ENCODE measurements at places on chromosomes 5 and 9.

- no peak for DNase-seq
Measured at GRCh38 chr9:7286101-7286500, 513.5 kb downstream of the DMAC1 start.

- no peak for DNase-seq
Measured at GRCh38 chr5:89282554-89283510, 399.8 kb upstream of the MEF2C start.

GRCh38 chr9:110021891-110022290 lies 186.1 kb downstream of the C9orf152 start:
- no peak for DNase-seq

- no peak for DNase-seq
Measured at GRCh38 chr5:39138892-39139291, 64.7 kb upstream of the RICTOR start.

DNA sequence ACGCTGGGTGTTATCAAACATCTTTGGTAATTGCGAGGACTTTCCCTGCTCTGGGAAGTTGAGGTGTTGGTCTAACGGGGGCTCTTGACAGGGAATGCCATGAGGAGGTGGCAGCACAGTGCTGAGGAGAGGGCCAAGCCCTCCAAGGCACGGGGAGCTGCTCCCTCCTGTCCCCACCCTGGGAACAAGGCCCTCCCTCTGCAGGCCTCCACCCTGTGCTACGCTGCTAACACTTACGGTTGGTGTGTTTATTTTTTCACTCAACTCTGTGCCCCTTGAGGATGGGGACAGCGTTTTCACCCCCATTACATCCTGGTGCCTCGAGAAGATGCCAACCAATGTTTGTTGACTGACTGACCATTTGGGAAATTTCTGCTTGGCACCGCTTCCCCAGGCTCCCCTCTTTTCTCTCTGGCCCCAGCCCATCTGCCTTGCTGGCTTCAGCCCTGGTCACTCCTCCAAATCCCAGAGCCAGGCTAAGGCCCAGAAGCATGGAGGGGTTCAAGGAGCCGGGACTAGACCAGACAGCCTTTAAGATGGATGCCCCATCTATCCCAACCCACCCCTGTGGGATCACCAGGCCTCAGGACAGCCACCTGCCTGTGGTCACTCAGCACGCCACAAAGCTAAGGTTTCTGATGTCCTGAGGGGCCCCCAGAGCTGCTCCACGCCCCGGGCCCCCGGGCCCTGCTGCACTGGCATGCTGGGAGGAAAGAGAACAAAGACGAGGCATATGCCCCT lies 125.7 kb downstream of the BARX1 start:
- no peak for DNase-seq

DNA sequence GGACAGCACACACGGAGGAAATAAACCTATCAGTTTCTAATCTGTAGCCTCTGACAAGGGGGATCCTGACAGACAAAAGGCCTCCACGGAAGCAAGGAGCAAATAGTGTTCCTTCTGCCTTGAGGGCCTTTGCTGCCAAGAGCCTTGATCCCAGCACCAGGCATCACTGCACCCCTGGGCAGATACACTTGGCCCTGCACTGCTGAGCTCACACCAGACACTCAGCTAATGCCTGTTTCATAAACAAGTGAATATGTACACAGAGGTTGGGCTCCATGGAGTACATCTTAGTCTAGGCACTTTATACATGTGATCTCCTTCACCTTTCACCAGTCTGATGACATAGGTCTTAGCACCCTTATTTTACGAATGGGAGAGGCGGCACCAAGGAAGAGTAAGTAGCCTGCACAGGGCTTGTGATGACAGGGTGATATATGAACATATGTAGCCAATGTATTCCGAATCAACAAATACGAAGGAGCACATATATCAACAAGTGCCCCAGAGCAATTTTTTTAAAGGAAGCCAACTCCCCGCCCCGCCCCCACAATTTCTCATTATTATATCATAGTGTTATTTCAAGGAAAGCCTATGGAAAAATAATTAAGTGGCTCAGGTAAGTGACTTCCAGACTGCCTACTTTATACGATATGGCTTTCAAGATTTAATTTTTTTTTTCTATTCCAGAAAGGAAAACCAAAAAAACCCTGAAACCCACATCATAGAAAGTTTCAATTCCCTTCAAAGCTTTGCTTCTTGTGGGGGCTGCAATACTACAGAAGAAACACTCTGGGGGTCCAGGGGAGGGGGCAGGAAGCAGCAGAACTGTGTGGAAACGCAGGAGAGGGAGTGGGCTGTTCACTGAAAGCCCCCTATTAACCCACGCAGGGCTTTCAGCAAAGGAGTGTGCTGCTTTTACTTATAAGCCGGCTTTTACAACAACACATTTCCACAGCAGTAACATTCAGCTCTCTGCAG lies 32.0 kb downstream of the CDC14B start:
- no peak for DNase-seq

DNA sequence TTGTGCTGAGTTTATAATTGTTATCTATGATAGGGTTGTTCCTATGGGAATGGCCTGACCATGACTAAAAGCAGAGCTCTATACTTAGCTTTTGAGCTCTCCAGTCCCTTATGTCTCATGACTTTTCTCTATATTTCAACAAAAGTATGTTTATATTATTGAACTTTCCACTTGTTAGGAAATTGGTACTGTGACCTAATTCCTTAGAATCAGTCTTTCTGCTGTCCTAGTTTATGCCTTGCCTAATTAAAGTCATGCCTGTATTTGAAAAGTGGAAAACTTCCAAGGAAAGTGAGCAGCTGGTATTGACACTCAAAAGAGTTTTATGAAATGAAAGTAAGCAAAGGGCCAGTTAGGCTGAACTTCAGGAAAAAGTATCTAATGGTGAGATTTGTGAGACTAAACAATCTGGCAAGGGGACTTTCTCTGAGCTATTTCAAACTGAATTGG lies 68.6 kb downstream of the XRCC4 start:
- DNase-seq: no peak

DNA sequence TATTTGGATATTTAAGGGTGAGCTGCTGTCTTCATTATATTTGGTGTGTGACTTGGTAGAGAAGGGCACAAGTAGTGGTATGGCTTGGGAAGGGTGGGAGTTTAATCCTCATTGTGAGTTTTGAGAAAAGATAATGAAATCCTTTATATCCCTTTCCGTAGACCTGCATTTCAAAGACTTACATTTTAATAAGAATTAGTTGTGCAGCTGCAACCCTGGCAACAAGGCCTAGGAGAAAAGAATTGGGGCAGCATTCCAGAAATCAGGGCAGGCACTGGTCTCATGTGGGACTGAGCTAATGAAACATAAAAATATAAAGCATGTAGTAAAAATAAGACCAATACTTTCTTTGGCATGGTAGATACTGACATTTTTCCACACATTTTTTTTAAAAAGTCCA lies 60.5 kb downstream of the CDC42SE2 start:
- no peak for DNase-seq

GRCh38 chr9:132809677-132810271 lies 68.3 kb downstream of the AK8 start:
- no peak for DNase-seq

GRCh38 chr9:76525196-76525595 lies 66.2 kb downstream of the GCNT1 start:
- DNase-seq: no peak

GRCh38 chr9:70428781-70429180 lies 14.3 kb upstream of the KLF9 start:
- DNase-seq: no peak

GRCh38 chr9:125648294-125648693 lies 58.7 kb downstream of the MAPKAP1 start:
- no peak for DNase-seq

DNA sequence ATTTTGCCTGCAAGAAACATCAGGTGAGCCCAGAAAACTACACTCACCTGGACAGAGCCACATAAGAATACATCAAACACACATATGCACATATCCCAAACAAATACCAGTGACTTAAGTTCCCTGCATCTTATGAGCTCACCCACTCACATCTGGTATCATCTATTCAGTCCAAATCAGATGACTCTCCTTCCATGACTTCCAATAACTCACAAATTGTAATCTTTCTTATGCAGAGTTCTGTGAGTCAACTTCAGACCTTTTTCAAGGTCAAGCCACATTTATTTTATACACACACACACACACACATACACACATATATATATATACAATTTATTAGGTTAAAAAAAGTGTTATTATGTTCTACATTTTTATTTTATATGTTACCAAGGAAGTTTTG lies 1711.9 kb upstream of the CDH9 start:
- DNase-seq: no peak

DNA sequence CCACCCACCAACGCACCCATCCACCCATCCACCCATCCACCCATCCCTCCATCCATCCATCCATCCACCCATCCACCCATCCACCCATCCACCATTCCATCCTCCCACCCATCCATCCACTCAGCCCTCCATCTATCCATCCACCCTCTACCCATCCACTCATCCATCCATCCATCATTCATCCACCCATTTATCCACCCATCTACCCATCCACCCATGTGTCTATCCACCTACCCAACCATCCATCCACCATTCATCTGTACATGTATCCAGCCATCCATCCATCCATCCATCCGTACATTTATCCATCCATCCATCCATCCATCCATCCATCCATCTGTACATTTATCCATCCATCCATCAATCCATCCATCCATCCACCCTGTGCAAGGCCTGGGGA lies 11.1 kb upstream of the VAV2 start:
- DNase-seq: no peak

DNA sequence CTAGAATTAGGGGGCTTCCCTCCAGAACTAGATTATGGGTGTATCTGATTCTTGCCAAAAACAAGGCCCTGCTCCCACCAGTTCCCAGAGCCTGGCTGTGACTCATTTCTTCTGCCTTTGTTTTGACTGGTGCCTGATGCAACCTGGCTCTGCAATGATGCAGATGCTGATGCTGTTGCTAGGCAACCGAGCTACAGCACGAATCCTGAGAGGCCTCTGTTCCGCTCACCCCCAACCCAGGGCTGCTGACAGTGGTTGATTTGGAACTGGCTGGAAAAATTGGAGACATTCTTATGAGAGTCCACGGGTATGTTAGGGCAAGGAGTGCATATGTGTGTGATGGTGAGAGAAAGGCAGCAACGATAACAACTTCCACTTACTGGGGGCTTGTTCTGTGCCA lies 100.3 kb downstream of the NSG2 start:
- DNase-seq: no peak

DNA sequence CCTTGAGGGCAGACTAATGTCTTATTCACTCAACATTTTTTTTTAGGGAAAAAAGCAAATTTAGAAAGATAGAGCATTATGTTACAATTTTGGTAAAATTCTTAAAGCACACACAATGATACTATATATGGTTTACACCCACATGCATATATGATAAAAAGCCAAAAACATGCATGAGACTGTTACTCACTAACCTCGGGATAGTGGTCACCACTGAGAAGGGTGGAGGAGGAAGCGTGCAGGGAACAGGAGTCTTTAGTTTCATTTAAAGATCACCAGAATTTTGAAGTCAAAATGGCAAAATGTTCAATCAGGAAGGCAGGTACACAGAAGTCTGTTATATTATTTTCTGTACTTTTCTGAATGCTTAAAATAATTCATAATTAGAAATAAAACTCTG lies 9.2 kb downstream of the ARL15 start:
- DNase-seq: no peak

- DNase-seq: no peak
Measured at GRCh38 chr9:101477736-101478135, 42.2 kb upstream of the ALDOB start.

GRCh38 chr5:169190849-169191248 lies 110.1 kb downstream of the SLIT3 start:
- no peak for DNase-seq

DNA sequence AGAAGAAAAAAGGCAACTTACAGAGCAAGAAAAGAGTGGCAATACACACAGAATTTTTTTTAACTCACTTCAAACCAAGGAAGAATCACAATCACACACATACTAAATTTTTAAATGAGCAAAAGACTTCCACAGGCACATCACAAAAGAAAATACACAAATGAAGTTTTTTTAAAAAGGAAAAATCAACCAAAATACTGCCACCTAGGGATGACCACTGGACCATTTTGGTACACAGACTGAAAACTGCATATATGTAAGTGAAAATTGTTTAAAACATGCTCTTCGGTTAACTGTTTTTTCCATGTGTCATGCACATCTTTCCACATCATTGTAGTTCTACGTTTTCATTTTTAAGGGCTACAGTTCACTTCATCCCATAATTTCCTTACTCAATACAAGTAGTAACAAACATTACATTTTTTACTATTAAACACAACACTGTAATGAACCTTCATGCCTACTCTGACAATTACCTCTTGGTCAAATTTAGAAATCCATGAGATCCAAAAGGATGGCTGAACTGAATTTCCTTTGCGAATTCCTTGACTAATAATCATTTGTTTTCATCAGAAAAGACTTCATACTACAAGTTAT lies 79.0 kb downstream of the FBXW11 start:
- no peak for DNase-seq

- DNase-seq: no peak
Measured at GRCh38 chr5:156477196-156477595, 150.2 kb downstream of the SGCD start.

DNA sequence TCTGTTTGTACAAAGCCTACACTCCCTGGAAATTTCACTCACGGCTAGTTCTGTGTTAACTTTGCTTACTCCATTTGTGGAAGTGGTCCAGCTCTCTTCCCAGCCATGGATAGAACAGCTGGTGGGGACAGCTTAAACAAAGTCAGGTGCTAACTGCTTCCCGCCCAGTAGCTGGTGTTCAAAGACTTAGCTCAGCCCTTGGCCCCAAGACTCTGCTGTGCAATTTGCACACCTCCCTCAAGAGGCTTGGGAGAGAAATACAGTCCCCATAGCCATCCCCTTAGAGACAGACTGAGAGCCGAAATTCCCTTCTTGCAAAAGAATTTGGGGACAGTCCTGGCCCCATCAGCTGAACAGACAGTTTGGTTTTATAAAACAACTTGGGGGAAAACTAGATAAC lies 73.8 kb upstream of the RAI14 start:
- DNase-seq: no peak

- DNase-seq: no peak
Measured at GRCh38 chr9:123339666-123340510, 16.1 kb upstream of the CRB2 start.

DNA sequence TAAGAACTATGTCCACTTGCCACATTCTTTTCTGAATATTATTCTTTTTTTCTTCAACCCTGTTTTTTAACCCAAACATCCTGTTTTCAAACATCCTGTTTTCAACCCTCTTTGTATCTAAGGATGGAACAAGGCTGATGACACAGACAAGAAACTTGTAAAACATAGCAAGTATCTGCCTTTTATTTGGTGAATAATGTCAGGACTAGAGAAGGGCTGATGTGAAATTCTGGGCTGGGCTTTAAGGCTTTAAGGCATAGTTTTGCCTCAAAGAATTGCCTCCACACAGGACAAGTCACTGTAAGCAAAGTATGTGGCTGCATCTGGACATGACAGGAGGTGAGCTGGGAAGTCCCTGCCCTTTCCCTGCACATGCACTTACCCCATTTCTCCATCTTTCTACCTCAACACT lies 42.5 kb upstream of the RIC1 start:
- no peak for DNase-seq

DNA sequence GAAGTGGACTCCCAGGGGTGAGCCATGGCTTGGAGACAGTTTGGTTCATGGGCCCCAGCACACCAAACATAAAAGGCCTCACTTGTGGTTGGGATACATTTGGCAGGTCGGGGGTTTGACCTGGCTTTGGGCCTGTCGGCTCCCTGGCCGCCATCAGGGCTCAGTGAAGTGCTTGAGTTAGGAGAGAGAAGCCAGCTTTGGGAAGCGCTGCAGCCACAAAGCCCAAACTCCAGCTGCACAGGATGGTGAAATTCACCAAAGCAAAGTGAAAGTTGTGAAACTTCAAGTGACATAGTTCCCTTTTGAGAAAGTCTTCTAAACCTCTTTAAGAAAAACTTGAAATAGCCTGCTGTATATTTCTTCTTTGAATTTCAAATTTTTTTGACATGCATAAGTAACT lies 27.5 kb downstream of the SLC46A2 start:
- DNase-seq: no peak
